Heart right ventricle (tissue), 16 donors: ENCODE measurements at places on chromosomes 5 and 9. TPM values are rescaled to one million over a fixed set of nuclear protein-coding genes. Genes with fewer than 3 reads are reported as not detected.

GRCh38 chr5:5316334-5316733, 106.1 kb upstream of the ICE1 start:
- no peak for DNase-seq

GRCh38 chr5:68395926-68396511, 180.5 kb downstream of the PIK3R1 start:
- DNase-seq: no peak

Gene C5
- 1.1 TPM for total RNA-seq

GRCh38 chr9:35422753-35423152, 67.2 kb upstream of the RUSC2 start:
- no peak for DNase-seq

DNA sequence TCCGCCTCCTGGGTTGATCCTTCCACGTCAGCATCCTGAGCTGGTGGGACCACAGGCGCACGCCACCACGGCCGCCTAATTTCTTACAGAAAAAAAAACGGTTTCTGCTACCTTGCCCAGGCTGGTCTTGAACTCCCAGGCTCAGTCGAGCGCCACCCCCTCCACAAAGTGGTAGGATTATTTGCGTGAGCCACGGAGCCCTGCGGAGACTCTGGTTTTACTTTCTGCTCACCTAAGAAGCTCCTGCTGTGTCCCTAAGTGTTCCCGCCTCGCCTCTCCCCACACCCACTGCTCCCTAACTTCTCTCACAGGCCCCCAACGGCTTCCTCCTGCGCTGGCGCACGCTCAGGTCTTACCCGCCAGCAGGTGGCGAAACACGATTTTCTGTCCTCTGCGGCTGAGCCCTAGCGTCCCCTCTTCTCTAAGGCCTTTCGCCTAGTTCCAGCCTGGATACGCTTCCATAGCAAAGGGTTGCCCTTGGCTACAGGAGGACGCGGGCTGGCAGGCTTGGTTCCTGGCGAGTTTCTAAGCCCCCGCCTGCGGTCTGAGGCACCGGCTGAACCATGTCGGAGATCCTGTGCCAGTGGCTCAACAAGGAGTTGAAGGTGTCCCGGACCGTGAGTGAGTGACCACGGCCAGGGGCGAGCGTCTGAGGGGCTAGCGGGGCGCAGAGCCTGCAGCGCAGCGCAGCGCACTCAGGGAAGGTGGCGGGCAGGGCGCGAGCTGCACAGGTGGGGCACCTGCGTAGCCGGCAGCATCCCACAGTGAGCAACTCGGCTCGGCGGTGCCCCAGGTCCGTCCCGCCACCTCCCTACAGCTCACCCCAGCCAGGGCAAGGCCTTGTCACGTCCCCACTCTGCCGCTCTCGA, at the start of gene SPEF2:
Gene SPEF2 (plus strand): TSS at position 429 of the 869 bp plus-strand sequence. CDS start 135 bp downstream, at position 564.
- peak; percentile 77 for DNase-seq

DNA sequence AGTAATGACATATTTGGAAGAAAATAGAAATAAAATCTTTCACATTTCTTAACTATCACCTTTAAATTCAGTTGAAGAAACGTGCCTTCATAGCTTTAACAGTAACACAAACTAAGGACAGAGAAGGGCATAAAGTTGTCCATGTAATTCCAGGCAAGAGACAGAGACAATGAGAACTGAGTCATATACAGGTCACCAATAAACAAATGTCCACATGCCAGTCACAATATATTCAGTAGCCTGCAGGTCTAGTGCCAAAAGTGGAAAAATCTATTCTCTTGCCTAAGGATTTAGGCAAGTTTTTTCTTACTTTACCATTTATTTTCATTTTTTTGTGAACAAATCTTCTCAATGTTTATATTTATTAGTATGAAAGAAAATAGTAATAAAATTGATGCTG, 1711.5 kb upstream of the NUDT12 start:
- no peak for DNase-seq

Gene SMIM32
- total RNA-seq: not detected

GRCh38 chr5:27875148-27875547, 836.8 kb upstream of the CDH9 start:
- DNase-seq: no peak

- no peak for DNase-seq
These were observed 178.8 kb upstream of the CDH10 start for GRCh38 chr5:24823625-24824024.

Gene TMEM252
- total RNA-seq: not detected

Gene LECT2
- total RNA-seq: not detected

DNA sequence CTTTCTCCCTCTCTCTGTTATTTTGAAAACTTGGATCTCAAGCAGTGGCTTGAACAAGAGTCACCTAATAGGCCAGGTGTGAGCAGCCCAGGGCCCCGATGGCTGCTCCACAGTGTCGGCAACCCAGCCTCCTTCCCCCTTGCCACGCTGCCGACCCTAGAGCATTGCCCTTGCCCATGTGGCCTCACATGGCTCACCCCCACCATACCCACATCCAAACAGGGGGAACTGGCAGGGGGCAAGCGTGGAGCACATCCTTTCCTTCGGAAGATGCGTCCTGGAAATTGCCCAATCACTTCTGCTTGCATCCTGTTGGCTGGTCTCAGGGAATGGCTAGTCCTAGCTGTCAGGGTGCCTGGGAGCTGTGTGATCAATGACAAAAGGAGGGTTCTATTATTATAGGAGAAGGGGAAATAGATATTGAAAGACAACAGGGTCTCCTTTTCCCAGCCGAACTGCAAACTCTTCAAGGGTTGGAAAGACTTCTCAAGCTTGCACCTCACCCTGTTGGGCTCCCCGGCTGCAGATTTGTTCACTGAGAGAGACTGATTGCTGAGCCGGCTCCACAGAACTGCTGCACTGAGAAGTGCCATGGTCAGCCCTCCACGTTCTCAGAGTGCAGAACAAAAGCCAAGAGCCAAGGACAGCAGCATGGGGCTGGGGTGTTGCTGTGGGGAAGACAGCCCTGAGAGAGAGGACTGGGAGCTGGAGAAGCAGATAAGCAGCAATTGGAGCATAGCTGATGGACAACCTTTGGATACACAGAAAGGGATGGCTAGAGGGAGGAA, 8.3 kb upstream of the TIFAB start:
- DNase-seq: no peak

DNA sequence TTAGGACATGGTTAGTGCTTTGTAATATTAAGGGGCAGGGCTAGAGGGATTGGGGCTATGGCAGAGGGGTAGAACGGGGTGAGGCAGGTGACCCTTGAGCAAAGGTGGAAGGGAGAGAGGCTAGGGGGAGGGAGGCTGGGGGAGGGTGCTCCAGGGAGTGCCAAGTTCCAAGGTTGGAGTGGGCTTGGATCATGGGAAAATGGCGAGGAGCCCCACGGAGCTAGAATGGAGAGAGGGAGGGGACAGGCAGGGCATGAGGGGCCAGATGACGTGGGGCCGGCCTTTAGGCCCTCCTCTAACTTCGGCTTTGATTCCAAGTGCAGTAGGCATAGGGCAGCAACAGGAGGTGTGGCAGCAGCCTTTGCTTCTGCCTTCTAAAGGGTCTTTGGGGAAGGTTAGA, 171.8 kb upstream of the PANK3 start:
- DNase-seq: no peak

DNA sequence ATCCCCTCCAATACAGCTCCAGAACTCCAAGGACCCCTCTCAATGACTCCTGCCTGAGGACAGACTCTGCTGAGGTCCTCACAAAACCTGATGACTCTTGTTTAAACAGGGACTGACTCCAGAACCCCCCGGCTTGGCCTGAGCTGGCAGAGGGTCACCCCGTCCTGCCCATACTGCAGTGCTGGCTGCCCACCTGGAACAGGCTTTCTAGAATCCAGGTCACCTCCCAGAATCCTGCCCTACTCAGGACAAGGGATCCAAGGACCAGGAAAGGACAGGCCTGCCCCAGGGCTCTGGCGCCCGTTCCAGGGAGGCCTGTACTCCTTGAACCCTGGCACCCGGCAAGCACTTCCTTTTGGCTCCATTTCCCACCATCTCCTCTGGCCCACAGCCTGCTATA, 22.2 kb downstream of the RALGDS start:
- DNase-seq: no peak
